ENCODE measurements at places on chromosomes 4 and X.

GRCh38 chr4:143399113-143399949 is 62.7 kb downstream of the GAB1 start:
- no peak for DNase-seq
- no peaks in the 10 kb centered on the region for H3K36me3 ChIP-seq
- peaks cover 17% of the 10 kb centered on the region for H3K27me3 ChIP-seq
- peaks cover 11% of the 10 kb centered on the region for H3K4me1 ChIP-seq

GRCh38 chr4:139943277-139943676 is 210.7 kb downstream of the MAML3 start:
- no peak overlapping the region for H3K4me3 ChIP-seq
- H3K4me1 ChIP-seq = peaks cover 11% of the 10 kb centered on the region
- no peak overlapping the region for H3K27ac ChIP-seq
- no peak for DNase-seq

DNA sequence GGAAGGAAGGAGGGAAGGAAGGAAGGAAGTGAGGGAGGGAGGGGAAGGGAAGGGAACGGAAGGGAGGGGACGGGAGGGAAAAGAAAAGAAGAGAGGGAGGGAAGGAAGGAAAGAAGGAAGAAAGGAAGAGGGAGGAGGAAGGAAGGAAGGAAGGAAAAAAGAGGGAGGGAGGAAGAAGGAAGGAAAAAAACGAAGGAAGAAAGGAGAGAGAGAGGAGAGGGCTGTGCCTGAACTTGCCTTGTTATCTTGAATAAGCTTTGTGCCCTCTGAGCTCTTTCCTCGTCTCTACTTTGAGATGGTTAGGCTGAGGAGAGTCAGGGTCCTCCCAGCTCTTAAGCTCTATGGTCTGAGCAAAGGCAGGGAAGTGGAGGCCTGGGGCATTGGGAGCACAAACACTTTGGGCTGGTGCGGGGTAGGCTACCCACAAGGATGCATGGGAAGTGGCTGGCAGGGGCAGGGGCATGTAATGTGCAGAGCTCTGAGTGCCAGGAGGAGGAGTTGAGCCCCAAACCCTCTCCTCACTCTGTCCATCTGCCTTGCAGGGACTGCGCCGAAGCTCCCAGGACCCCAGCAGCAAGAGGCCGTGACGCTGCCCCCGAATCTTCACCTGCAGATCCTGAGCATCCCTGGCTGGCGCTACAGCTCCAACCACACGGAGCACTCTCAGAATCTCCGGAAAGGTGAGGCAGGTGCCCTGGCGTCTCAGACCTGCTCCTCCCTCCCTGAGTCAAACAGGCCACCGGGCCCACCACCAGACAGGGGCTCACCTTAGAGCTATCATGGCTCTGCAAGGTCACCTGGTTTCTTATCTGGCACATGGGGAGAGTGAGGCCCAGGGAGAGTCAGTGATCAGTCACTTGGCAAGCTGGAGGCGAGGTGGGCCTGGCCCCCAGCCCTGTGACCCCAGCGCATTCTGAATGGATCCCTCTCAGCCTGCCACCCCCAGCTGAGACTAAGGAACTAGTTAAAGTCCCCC is 26.5 kb upstream of the MRFAP1 start:
- no peaks in the 10 kb centered on the region for H3K4me1 ChIP-seq
- no peaks in the 10 kb centered on the region for H3K27me3 ChIP-seq
- H3K4me3 ChIP-seq = no peak overlapping the region
- DNase-seq = no peak

- DNase-seq = peak; percentile 32
- no peaks in the 10 kb centered on the region for H3K27me3 ChIP-seq
- no peaks in the 10 kb centered on the region for H3K36me3 ChIP-seq
- peak overlapping the region; percentile 79 for H3K27ac ChIP-seq
- peaks cover 40% of the 10 kb centered on the region for H3K4me1 ChIP-seq
Observed at GRCh38 chr4:100823066-100823992, 305.5 kb upstream of the EMCN start.

- no peak overlapping the region for H3K4me3 ChIP-seq
- H3K4me1 ChIP-seq = peaks cover 6% of the 10 kb centered on the region
- H3K27ac ChIP-seq = no peak overlapping the region
- H3K27me3 ChIP-seq = peaks cover 2% of the 10 kb centered on the region
Observed at GRCh38 chr4:53706422-53707032, 115.2 kb upstream of the LNX1 start.

All from activated T-helper 1 cell treated with anti-CD3 and anti-CD28 coated beads, Interleukin-12 subunit alpha, Interleukin-12 subunit beta, Interleukin-2, Interleukin-4 antibody, amounts not matched to agents 30 ng/mL and 10 ng/mL and 1 ng/mL, durations not matched to agents 14 hours and 24 hours and 36 hours (primary cell).